Effector memory CD4-positive, alpha-beta T cell (primary cell): ENCODE measurements at places on chromosomes 1 and 21.

DNA sequence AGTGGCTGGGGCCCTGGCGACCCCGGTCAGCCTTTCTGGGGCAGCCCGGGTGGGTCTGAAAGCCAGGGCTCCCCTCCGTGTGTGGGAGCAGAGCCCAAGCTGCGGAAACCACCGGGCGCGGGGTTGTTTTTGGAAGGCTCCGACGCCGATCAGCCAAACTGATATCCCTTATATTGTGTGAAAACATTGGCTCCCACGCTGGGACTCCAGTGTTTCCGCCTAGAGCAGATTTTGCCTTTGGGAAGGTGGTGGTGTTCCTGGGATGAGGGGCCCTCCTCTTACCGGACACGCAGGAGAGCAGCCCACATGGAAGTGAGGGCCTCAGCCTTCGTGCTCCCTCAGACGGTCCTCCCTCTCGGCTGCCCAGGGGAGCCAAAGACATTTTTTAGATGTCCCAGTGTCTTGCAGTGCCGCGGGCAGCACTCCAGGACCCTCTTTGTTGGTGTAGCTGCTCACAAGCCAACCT lies 54.3 kb downstream of the NGF start:
- DNase-seq: no peak

DNA sequence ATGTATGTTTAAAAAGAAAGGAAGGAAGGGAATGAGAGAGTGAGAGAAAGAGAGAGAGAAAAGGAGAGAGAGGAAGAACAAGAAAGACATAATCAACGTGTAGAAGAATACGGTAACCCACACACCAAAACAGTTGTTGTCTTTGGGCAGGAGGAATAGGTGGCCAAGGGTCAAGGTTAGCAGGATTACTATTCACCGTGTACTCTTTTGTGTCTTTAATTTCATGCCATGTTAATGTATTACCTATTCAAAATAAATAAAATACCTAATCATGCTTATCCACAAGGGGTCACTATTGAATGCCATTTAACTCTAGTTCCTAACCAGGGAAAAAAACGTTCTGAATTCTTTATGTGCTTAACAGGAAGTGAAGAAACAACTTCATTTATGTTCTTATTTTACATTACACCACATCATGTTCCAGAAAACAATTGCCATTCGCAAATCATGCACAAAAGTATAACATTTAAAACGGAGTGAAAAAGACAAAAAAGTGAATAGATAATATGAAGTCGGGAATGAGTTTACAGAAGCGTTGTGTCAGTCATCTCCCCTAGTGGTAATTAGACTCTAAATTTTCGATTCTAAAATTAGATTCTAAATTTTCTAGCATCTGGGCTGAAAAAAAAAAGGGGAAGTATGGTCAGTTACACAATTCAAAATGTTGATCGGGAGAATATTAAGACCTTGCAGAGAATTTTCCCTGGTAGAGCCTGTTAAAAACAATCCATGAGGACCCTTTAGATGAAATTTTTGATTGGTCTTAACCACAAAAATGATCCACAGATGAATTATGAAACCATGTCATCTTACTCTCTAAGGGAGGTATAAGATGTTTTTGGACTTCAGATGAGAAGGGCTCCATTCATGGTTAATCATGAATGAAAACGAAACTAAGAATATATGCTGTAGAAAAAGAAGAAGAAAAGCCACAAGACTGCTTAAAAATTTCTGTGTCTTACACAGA lies 700 bp upstream of the KMO start:
- DNase-seq: no peak

- no peak for DNase-seq
Observed at GRCh38 chr21:36103434-36103833, 31.4 kb upstream of the CBR3 start.

DNA sequence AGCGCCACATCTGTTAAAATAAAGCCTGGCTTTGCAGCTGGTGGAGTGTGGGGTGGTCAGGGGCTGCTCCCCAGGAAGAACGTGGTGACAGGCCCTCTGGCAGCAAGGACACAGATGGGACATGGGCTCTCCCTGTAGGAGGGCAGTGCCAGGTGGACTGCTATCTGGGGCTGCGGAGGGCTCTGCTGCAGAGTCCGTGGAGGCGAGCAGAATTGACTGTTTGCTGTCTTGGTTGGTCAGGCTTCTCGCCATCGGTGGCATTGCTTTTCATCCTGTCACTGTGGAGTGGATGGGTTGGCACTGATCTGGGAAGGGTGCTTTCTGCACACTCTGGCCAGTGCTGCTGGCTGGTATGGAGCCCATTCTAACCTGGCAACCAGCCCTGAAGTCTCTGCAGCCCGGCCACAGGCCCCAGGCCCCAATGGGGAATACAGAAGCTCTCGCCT lies 103.0 kb downstream of the LAMC2 start:
- no peak for DNase-seq

- DNase-seq: no peak
Observed at GRCh38 chr1:71240656-71241055, 159.8 kb upstream of the ZRANB2 start.

DNA sequence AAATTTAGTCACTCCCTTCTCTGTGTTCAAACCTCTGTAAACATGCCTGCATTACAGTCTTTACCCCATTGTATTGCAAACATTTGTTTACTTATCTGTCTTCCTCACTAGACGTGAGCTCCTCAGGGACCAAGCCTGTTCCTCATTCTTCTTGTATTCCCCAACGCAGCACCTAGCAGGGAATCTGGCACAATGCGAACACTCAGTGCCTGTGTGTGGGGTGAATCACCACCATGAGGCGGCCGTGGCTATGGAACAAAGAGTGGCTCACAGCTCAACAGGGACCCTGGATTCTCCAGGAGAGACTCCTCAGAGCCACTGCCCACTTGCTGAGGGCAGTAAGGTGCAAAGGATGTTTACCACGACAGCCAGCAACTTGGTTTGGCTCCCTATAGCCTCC lies 95.9 kb downstream of the DDX20 start:
- DNase-seq: no peak

GRCh38 chr1:152880907-152881306 lies 2.8 kb downstream of the SMCP start:
- no peak for DNase-seq

DNA sequence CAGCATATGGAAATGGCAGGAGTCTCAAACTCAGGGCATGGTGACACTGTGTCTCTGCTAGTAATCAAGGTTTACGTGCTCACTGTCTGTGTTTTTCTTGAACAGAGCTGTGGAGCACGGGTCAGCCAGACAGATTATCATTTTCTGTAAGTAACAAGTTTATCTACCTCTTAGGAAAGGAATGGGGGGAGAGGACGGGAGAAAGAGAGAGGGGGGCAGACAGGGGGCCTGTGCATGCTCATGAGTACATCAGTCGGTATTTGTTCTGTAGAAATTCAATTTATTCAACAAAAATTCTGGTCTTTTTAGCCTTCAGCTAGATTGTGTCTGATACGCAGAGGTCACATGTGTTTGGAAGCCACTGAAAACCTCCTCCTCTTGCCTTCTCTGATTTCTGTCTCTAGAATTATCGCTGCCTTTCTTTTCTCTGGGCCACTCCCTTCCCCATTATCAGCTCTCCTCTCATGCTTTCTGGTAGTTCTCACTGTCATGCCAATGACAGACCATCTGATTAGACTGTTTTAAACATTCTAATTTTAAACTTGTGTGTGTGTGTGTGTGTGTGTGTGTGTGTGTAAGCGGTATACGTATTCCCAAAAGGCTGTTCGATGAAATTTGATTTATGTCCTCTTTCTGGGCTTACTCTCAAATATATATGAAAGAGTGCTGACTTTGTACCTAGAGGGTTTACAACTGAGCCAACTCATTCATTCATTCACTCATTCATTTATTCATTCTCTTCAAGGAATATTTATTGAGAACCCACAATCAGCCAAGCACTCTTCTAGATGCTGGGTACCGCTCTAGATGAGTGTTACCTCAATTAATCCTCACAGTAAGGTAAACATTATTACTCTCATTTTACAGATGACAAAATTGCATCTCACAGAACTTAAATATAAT lies 636.9 kb downstream of the KIF26B start:
- DNase-seq: no peak

- no peak for DNase-seq
Observed at GRCh38 chr1:244191581-244191980, 140.5 kb downstream of the ZBTB18 start.

GRCh38 chr21:34128124-34128523 lies 54.7 kb downstream of the MRPS6 start:
- no peak for DNase-seq

GRCh38 chr1:94872771-94873495 lies 52.8 kb downstream of the SLC44A3 start:
- DNase-seq: no peak

DNA sequence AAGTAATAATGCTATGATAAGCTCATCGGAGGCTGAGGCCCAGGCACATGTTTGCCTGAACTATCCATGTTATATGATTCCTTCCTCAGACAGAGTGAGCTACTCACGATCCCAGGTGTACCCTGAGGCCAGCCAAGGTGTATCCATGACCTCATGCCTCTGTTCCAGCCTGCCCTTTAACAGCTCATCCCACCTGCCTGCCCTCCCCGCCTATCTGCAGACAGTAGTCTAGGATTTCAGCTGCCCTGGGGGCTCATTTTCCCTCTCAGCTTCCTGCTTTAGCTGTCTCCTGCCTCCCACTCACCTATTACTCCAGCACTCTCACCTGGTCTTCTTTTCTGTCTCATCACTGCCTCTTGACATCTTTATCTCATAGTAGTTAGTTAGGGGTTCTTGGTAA lies 1.9 kb upstream of the IL24 start:
- DNase-seq: no peak

GRCh38 chr1:156081917-156082308 lies 352 bp downstream of the MEX3A start:
- no peak for DNase-seq
